ENCODE measurements at places on chromosomes 6 and 20. TPM values are rescaled to one million over a fixed set of nuclear protein-coding genes. Genes with fewer than 3 reads are reported as not detected.

The SLC52A3 gene
- total RNA-seq = 1.3 TPM

DNA sequence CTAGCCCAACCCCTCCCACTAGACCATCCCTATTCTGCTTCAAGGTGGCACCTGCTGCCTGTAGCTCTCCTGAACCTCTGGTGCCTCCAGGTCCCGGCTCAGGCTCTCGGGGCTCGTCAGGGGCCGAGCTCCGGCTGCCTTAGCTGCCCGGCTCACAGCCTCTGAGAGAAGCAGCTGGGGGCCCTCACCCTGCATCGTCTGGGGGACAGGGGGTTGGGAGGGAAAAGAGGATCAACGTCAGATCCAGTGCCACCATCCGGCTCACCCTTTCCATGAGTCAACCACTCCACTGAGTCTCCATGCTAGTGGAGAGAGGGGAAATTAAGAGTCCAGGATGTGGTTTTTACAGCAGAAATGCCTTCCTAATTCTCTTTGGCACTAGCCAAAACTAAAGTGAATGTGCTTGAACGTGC lies 13.0 kb downstream of the BAG6 start:
- no peak for DNase-seq

DNA sequence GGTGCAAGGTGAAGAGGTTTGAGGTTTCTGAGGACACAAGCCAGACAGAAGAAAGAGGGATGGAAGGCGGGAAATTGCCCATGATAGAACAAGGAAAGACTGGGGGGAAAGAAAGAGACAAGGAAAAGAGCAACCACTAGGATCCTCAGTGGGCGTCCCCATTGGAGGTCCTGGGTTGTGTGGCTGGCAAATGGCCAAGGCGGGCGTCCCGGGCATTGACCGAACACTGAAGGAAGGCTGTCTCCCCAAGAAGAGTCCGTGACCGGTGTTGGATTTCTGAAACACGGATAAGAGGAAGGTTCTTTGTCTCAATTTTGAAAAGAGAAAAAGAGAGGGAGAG lies 746.6 kb upstream of the ADGRB3 start:
- DNase-seq = no peak

GRCh38 chr6:11467364-11467763 lies 70.2 kb upstream of the TMEM170B start:
- DNase-seq = no peak

GRCh38 chr6:148868901-148869300 lies 122.1 kb downstream of the UST start:
- no peak for DNase-seq

GRCh38 chr6:166157930-166158617 lies 9.6 kb downstream of the TBXT start:
- DNase-seq = no peak

Data from type B pancreatic cell (in vitro differentiated cells).